ENCODE measurements at places on chromosomes 4 and X.

GRCh38 chr4:124459196-124459940 is 253.2 kb downstream of the ANKRD50 start:
- no peak for DNase-seq

DNA sequence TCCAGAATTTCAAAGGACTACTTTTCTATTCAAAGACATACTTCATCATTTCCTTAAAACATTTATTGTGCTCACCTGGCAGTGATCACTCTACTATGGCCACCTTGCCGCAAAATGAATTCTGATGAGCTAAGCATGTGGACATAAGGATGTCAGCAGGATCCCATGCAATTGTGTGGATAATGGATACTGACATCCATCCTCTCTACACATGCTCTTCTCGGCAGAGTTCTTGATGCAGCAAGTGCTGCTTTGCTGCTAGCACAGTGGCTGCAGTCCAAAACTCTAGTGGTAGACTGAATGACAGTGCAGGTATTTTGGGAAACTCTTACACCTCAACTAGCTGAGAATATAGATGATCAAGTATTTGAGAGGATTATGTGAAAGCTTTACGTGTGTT is 168.0 kb downstream of the BANK1 start:
- no peak for DNase-seq

GRCh38 chr4:81469781-81470455 is 1.8 kb downstream of the RASGEF1B start:
- DNase-seq: no peak

DNA sequence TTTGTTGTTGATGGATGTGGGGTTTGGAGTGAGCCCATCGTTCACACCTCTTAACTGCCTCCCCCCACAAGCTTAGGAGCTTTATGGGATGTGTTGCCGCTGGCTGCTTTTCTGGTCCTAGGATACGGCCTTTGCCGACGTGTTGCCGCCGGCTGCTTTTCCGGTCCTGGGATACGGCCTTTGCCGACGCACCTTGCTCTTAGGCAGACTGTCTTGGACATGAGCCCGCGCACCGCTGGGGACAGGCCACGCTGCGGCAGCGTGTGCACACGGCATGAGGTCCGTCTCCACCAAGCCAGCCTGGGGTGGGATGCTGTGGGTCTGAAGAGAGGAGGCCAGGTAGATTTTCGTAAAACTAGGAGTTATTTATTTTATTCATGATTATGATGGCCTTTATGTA is 14.2 kb downstream of the RGS12 start:
- no peak for DNase-seq

- DNase-seq: no peak
Observed at GRCh38 chr4:130985371-130985770, 1889.4 kb downstream of the C4orf33 start.

DNA sequence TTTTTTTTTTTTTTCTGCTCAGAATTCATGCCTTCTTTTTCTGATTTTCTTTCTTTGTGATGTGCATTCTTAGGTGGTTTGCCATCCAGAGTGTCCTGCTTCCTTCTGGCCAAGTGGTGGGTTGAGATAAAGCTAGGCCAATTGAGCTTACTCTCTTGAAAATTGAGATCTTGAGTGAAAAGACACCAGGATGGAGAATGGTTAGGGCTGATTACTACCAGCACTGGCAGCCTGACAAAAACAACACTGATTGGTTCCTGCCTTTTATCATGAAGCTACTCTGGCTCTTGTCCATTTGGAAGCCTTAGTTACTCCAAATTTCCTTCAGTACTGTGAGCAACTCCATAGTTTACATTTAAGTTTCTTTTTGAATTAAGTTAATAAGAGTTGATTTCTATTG is 404.0 kb downstream of the PPARGC1A start:
- no peak for DNase-seq

- DNase-seq: no peak
Observed at GRCh38 chrX:31445542-31445941, 373.7 kb upstream of the FTHL17 start.
